ENCODE measurements at places on chromosomes 4 and X.

- DNase-seq, result no peak
Measured at GRCh38 chr4:128386761-128387599, 99.4 kb upstream of the PGRMC2 start.

- DNase-seq, result no peak
Measured at GRCh38 chrX:69607616-69608015, 8.3 kb upstream of the EDA start.

DNA sequence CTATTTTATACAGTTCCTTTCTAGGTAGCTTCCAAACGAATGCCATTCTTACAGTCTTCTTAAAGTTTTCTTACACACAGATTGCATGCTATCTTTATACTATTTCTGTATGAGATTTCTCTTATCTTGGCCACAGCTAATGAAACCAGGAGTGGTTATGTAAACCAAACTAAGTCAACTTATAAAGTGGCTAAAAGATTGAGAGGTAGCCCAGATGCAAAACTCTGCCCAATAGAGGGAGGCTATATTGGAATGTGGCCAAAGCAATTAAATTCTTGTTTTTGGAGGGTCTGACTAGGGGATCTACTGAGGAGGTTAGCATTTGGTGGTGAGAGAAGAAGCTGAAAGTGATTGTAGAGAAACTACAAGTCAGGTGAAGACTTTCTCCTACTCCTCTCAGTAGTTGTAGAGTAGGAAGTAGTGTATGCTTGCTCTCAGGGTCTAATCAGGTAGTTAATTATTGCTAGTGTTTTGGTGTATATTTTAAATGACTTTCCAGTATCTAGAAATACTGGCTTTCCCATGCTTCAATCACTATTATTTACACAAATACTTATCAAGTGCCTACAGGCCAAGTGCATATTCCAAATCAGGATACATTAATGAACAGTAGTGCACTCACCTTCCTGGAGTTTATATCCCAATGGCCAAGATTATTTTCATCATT, 104.2 kb upstream of the HPGD start:
- no peak for DNase-seq

DNA sequence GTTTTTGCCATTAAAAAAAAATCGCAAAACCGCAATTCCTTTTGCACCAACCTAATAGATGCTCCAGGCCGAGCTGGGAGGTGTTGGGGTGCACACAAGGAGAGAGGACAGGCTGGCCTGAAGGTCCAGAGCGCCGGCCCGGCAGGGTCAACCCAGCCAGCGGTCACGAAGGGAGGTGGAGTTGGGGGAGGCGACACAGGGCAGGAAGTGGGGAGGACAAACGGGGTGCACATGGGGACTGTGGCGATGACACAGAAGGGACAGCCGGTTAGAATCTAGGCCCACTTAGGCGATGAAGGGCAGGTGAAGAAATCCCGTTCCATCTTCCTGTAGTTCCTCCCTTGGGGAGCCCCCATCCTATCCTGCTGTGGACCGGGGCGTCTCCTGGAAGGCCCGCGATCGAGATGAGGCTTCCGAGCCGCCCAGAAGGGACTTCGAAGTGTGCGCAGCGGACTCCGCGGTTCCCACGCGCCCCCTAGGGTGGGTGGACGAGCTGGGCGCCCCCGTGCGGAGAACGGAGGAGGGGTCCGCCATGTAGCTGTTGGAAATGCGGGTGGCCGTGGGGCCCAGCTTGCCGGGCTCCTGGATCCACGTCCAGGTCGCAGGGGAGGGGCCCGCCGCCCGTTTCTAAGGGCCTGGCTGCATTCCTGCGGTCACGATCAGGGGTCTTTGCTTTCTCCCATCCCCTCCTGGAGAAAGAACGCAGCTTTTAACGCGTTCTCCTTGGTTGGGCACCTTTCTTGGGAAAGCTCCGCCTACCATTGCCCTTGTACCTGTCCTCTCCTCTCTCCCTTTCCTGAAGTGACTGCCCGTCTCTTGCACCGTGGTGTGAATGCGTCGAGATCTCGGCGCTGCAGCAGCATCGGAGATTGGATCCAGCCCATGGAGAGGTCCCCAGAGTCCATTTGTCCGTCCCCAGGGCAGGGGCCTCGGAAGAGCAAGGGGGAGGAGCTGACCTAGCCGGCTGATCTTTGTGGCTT, 17.0 kb upstream of the HPF1 start:
- DNase-seq, result no peak

DNA sequence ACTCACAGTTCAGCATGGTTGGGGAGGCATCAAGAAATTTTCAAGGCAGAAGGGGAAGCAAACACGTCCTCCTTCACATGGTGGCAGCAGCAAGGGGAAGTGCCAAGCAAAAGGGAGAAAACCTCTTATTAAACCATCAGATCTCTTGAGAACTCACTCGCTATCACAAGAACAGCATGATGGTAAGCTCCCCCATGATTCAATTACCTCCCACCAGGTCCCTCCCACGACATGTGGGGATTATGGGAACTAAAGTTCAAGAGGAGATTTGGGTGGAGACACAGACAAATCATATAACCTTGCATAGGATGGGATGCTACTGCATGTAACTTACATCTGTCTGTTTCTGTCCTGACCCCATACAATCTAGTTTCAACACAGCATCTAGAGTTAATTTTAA, 511.8 kb upstream of the ARX start:
- no peak for DNase-seq

GRCh38 chrX:124679199-124679598, 332.8 kb downstream of the SH2D1A start:
- DNase-seq, result no peak

DNA sequence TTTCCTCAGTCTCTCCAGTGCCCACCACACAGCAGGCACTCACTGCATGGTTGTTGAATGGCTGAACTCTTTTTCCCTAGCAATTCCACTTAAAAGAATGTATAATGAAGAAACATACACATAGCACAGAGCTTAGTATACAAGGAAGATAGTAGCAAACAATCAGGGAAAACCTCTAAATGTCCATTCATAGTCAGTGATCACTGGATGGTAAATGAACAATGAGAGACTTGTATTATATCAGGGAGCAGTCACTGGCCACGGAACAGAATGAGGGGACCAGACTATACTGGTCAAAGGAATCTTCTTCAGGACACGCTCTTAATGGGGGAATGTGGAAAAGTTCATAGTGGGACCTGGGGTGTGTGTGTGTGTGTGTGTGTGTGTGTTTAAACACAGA, 43.6 kb upstream of the FAM156A start:
- DNase-seq, result no peak

- no peak for DNase-seq
Measured at GRCh38 chr4:153075836-153076518, 128.3 kb upstream of the TRIM2 start.

DNA sequence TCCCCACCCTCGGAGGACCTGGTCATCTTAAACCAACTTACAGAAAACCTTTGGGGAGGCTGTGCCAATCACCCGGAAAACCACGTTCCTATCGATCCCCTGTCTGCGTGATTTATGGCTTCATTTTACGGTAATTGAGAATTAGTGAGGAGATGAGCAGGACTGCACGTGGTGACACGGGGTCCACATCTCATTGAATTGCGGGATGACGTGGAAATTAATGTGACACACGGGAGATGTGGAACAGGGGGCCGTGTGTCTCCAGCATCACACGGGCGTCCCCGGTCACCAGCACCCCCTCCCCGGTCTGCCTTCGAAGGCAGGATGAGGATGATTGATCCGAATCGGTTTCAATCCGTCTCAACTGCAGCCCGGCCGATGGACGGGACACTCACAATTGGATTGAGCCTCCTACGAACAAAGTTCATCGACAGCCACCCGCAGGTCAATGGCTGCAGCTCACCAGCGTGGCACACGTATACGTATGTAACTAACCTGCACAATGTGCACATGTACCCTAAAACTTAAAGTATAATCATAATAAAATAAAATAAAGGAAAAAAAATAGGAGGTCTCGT, 160.3 kb downstream of the SHOX start:
- DNase-seq, result no peak

GRCh38 chrX:13938051-13938828, 91.5 kb downstream of the GEMIN8 start:
- DNase-seq, result no peak

- no peak for DNase-seq
Measured at GRCh38 chr4:62210486-62210885, 1010.4 kb downstream of the ADGRL3 start.

GRCh38 chr4:1177274-1178141, 5.1 kb upstream of the SPON2 start:
- no peak for DNase-seq

DNA sequence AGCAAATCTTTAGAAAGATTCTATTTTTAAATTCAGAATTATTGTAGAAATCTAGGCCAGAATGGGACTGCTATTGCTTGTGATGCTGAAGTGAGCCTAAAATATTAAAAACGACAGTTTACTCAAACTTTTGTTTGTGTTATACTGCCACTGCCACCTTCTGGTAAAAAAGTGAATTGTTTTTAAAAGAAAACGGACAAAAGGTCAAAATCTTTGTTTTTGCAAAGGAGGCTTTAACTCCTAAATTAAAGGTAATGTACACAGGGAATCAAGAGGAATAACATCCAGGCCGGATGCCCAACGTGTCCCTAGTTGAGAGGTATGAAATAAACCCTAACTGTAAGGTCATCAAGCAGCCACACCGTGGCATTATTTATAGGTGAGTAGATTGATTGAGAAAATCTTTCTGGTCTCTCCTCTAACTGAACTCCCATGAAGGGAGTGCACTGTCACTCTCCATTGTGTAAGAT, 338.3 kb upstream of the GALNT7 start:
- no peak for DNase-seq

- DNase-seq, result no peak
Measured at GRCh38 chr4:8220661-8221450, 21.8 kb downstream of the SH3TC1 start.

Data from central memory CD4-positive, alpha-beta T cell (primary cell).